Jurkat, Clone E6-1 (cell line): ENCODE measurements at places on chromosomes 3 and 15.

- DNase-seq, result peak; percentile 72
Observed at GRCh38 chr15:58495891-58496408, 64.2 kb downstream of the LIPC start.

DNA sequence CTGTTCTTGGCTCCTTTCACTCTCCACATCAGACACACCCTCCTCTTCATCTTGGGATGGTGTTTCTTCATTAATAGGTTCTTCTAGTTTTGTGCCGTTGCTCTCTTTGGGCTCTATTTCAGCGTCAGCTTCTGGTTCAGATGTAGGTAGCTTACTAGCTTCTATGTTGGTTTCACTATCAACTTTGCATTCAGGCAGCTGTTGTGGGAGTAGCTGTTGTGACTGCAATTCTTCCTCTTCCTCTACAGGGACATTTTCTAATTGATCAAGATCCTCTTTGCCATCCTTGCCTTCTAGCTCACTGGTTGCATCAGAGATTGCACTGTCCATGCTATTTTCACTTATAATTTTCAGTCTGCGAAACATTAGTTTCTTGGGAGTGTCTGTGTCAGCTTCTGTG lies 80.1 kb downstream of the SETD2 start:
- no peak for DNase-seq

GRCh38 chr3:171248426-171249111 lies 211.6 kb downstream of the TNIK start:
- DNase-seq, result no peak

DNA sequence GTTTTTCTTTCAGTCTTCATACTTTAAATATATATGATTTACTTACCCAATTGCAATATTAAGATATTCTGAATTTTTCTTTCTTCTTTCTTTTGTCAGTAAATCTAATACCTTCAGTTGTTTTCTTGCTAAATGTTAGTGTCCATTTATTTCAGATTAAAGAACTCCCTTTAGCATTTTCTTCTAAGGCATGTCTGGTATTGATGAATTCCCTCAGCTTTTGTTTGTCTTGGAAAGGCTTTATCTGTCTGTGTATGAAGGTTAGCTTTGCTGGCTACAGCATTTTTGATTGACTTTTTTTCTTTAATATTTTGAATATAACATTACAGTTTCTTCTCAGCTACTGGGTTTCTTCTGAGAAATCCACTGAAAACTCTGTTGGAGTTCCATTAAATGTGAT lies 64.0 kb upstream of the PLSCR4 start:
- DNase-seq, result no peak

DNA sequence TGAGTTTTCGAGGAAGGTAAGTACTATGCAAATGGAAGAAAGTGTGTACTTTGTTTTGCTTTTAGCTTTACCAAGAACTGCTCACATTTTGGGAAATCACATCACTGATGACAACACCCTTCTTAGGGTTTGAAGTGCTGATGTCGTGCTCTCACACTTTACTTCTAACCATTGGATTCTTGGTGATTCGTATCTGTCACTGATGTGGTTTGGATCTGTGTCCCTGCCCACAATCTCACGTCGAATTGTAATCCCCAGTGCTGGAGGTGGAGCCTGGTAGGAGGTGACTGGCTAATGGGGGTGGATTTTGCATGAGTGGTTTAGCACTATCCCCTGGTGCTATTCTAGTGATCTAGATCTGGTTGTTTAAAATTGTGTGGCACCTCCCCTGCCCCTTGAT lies 75.4 kb upstream of the RGMA start:
- peak; percentile 72 for DNase-seq

DNA sequence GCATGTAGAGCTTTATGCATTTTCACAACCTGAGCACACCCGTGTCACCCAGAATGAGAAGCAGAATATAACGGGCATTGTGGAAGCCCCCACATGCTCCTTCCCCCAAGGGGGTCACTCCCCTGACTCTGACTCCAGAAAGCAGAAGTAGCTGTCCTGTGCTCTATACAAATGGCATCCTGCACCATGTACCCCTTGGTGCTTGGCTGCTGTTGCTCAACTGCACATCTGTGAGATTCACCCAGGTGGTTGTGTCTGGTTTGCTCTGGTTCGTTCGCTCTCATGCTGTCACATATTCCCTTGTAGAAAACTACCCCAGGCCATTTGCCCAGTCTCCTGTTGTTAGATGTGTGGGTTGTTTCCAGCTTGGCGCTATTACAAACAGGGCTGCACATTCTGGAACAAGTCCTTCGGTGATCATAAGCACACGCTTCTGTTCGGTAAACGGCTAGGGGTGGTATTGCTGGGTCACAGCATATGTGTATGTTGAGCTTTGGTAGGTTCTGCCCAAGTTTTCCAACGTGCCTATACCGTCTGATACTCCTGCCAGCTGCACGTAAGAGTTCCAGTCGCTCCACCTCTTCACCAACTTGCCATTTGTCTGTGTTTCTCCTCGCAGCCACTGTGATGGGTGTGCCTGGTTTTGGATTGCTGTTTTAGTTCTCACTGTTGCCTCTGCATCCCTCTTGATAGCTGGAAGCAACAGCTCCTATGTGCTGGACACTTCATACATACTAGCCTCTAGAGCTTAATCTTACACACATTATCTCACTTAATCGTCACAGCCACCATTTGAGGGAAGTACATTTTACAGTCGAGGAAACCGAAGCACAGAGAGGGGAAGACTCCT lies 65.4 kb upstream of the SLC6A6 start:
- DNase-seq, result no peak

DNA sequence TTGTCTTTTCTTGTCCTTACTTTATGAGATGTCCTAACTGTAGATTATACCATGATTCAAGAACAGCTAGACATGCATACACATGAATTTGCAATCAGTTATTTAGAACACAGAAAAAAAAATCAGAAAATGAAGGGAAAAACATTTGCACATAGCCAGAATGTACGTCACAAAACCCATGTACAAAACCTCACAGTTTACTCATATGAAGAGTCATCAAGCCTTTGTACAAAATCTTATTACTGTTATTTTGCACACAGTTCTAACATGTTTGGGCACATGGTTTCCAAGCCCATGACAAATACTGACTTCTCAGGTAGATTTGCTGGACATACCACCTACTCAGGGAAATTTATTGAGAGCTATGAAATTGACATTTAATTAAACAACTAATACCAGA lies 48.2 kb downstream of the MAP3K13 start:
- DNase-seq, result no peak

- DNase-seq, result no peak
Observed at GRCh38 chr3:36631549-36631948, 132.8 kb downstream of the DCLK3 start.
